Activated naive CD4-positive, alpha-beta T cell treated with anti-CD3 and anti-CD28 coated beads, Interleukin-2, amount 10 ng/mL, durations not matched to agents 7 days and 5 days (primary cell): ENCODE measurements at places on chromosomes 6 and 20.

DNA sequence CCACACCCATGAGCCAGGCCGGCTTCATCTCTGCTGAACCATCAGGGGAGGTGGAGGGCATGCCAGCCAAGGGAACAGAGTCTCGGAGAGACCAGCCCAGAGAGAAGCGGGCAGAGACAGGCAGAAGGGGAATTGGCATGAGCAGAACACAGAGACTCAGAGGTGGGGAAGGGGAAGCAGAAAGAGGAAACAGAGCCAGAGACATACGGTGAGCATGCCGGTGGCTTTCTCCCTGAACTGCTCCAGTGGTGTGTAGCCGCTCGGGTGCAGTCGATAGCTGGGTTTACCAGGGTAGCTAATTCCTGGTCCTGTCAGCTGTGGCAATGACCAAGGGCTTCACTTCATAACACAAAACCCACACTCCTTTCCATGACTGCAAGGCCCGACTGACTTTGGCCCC lies 83.6 kb upstream of the CCDC167 start:
- DNase-seq: no peak
- H3K4me1 ChIP-seq: no peaks in the 10 kb centered on the region
- H3K36me3 ChIP-seq: no peaks in the 10 kb centered on the region
- no peak overlapping the region for H3K27ac ChIP-seq
- peaks cover 35% of the 10 kb centered on the region for H3K27me3 ChIP-seq

GRCh38 chr6:41732591-41733359 lies 2.6 kb downstream of the TFEB start:
- H3K4me3 ChIP-seq: peak overlapping the region; percentile 86
- peak overlapping the region; percentile 82 for H3K27ac ChIP-seq
- H3K36me3 ChIP-seq: no peaks in the 10 kb centered on the region

GRCh38 chr6:114267897-114268296 lies 74.9 kb downstream of the HS3ST5 start:
- no peak for DNase-seq
- H3K27ac ChIP-seq: no peak overlapping the region
- no peaks in the 10 kb centered on the region for H3K4me1 ChIP-seq
- H3K4me3 ChIP-seq: no peak overlapping the region
- no peaks in the 10 kb centered on the region for H3K27me3 ChIP-seq
- H3K36me3 ChIP-seq: no peaks in the 10 kb centered on the region

DNA sequence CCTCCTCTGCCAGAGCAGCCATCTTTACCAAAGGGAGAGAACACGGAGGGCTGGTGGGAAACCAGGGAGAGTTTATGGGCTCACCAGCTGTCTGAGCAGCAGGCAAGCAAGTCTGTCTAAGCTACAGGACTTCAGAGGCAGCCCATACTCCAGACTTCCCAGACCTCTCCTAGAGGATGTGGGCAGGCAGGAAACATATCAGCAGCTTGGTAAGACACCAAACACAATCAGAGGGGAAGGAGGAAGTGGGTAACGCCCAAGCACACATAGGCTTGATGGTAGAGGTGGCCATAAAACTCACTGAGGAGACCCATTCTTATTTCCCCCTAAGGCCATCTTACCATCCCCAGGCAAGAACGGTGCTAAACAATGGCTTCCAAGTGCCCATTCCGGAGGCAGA lies 143.1 kb upstream of the ARID1B start:
- no peaks in the 10 kb centered on the region for H3K27me3 ChIP-seq
- DNase-seq: no peak
- H3K36me3 ChIP-seq: no peaks in the 10 kb centered on the region

- peaks cover 39% of the 10 kb centered on the region for H3K4me1 ChIP-seq
- peaks cover 6% of the 10 kb centered on the region for H3K36me3 ChIP-seq
- H3K27me3 ChIP-seq: no peaks in the 10 kb centered on the region
- no peak for DNase-seq
These were observed 7.0 kb downstream of the CD2AP start for GRCh38 chr6:47484616-47485015.
